Stimulated activated CD8-positive, alpha-beta memory T cell treated with anti-CD3 and anti-CD28 coated beads, Interleukin-4, amount 100 ng/mL, for 4 hours (primary cell): ENCODE measurements at places on chromosomes 12 and 14.

DNA sequence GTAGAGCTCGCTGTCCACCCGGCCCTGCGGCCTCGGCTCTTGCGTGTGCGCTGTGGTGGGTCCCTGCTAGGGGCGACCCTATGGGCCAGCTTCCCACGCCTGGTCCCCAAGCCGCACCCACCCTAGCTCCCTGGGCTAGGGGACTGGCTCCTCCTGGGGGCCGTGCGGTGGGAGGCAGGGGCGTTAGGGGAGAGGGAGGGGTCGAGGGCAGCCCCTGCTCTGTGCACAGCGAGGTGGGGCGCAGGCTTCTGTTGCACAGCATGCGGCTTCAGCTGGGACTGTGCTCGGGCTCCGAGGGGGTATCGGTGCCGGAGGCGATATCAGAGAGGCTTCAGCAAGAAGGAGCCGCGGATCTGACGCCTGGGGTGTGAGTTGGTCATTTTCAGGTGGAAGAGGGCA lies 86.1 kb downstream of the ALG10 start:
- DNase-seq, result no peak

DNA sequence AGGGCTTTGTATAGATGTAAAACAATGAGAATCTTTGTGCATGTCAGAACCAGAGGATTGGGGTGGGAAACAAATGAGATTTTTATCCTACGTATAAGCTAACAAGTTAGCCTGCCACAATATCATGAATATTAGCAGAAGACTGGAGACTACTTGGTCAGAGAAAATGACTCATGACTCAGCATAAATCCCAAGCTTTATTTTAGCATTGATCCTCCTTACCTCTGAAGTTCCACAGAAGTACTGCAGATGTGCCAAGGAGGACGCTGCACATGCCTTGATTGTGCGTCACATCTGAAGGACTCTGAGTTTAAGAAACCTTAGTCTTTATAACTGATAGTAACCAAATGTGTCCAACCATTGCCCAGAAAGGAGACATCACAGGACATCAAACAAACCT lies 234.0 kb upstream of the RPL10L start:
- DNase-seq, result no peak

DNA sequence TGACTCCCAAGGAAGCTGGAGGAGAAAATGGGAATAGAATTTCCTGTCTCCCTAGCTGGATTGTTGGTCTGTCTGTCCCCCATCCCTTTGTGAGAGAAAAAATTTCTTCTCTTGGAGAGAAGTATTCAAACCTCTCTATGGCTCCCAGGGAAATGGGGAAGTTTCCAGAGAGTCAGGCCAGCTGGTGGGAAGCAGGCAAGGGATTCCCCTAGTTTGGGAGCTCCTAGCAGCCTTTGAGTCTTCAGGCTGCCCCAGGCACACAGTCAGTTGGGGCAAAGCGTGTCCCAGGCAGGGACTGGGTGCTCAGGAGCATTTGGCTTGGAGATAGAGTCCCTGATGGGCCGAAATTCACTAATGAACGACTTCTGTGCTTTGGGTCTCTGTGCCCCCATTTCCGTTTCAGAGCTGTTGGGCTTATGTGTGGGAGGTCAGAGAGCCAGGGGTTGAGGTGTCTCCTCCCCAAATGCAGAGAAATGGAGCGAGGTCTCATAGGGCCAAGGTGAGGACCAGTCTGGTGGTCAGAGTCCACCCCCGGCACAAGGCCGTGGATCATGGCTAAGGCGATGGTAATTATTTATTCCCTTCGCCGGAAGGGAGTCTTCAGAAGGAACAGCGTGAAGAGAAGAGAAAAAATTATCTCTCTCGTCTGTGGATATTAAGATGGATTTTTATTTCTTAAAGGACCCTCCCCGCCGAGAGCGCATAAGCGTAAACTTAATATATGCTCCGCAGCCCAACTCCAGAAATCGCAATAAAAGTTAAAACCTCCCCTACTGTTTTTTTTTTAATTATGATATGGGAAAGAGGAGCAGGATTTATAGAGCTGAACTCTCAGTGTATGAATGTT lies 6.6 kb upstream of the HOXC9 start:
- DNase-seq, result no peak

- DNase-seq, result no peak
Measured at GRCh38 chr14:83779266-83779665, 1750.7 kb upstream of the FLRT2 start.

- no peak for DNase-seq
Measured at GRCh38 chr12:92656911-92657310, 45.9 kb upstream of the PLEKHG7 start.

- no peak for DNase-seq
Measured at GRCh38 chr14:94460631-94461416, 8.2 kb upstream of the SERPINA11 start.

DNA sequence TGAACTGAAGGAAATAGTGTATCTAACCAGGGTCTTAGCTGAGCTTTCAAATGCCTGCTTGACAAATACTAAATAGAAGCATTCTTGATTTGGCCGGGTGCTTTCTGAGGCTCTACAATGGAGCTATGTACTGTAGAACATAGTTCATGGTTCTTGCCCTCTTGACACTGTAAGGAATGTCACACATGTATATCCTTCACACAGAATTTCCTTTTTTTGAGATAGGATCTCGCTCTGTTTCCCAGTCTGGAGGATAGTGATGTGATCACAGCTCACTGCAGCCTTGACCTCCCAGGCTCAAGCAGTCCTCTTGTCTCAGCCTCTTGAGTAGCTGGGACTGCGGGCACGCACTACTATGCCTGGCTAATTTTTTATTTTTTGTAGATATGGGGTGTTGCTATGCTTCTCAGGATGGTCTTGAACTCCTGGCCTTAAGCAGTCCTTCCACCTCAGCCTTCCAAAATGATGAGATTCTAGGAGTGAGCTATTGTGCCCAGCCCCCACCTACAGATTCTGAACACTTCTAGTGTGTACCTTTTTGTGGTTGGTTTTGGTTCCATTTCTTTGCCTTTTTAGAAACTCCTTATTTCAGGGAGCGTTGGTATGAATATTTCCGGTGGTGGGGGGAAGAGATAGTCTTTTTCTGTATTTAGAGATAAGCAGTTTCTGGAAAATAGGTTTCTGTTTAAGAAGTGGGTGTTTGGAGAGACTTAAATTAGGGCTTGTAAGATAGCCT lies 4.2 kb downstream of the MLXIP start:
- DNase-seq, result no peak

- DNase-seq, result peak; percentile 21
Measured at GRCh38 chr12:27822076-27822712, 42.2 kb upstream of the MANSC4 start.

- no peak for DNase-seq
Measured at GRCh38 chr14:51431741-51432140, 191.7 kb downstream of the TMX1 start.

DNA sequence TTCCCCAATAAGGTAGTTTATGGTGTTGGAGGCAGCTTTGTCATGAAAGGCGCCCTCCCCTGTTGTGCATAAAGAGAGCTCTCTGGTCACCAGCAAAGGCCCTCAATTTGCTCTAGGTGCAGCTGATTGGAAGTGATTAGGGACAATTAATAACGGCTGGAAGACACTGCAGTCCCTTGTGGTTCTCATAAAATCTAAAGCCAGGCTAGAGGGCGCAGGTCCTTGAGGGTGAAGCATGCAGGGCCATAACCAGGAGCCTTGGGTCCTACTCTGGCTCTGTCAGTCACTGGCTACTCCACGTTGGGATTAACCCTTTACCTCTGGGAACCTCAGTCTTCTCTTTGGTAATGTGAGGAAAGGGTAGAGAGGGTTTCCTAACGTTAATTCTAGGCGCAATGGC lies 1.9 kb downstream of the DAAM1 start:
- DNase-seq, result no peak

- no peak for DNase-seq
Measured at GRCh38 chr12:132139912-132140311, 4.2 kb downstream of the DDX51 start.

DNA sequence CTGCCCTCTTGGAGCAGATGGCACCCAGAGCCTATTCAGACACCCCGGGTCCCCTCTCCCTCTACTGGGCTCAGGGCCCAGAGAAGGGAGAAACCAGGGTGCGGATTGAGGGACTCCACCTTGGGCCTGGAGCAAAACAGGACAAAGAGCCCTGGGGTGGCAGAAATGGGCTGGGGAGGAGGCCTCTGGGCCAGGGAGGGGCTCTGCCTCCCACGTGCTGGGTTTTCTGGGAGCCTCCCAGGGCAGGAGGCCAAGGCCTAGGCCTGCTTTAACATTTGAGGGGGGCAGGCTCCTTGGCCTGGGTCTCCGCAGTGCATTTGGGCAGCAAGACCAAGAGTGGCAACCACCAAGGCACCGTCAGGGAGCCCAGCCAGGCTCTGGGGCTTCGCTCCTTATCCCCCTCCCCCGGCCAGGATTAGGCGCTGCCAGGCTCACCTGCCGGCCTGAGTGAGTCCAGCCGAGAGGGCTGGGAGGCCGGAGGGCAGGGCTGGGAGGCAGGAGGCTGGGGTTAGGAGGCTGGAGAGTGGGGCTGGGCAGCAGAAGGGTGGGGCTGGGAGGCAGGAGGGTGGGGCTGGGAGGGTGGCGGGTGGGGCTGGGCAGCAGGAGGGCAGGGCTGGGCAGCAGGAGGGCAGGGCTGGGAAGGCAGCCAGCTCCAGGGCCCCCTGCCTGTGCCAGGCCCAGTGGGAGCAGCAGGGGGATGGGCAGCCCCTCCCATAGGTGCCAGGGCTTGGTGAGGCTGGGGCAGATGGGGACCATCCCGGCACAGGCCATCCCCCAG lies 101.8 kb upstream of the EIF5 start:
- no peak for DNase-seq

DNA sequence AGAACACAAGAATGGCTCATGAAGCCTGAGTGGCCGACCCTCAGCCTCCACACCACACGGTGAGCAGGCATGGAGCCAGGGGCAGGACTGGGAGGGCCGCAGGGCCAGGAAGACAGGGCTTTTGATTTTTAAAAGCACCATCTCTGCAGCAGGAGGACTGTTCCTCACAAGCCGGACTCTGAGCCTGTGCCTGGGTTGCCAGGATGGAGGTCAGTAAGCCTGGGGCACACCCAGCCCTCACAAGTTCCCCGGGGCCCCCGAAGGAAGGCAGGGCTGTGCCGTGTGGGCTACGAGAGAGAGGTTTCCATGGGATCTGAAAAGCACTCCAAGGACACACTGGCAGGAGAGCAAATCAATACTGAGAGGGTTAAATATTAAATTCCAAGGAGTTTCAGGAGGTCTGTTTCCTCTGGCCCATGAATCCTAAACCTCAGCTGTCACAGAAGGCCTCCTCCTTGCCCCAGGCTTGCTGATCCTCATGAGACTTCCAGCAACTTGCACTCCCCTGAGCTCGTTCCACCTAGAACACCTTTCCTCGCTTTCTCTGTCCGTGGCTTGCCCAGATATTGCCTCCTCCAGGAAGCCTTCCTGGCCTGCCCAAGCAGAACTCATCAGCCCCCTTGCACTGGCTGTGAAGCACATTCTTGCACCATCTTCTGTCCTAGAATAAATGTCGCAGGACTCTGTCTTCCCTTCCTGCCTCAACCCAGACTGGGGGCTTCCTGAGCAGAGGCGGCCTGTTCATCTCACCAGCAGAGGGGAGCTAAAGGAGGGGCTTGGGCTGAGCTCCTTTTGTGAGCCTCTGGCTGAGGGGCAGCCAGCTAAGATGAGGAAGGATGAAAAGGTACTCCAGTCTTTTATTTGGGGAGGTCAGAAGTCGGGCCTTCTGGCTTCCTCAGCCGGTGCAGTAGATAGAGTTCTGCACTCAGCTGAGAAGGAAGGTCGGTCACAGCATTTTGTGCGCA lies 64.6 kb downstream of the CCDC88C start:
- DNase-seq, result no peak

DNA sequence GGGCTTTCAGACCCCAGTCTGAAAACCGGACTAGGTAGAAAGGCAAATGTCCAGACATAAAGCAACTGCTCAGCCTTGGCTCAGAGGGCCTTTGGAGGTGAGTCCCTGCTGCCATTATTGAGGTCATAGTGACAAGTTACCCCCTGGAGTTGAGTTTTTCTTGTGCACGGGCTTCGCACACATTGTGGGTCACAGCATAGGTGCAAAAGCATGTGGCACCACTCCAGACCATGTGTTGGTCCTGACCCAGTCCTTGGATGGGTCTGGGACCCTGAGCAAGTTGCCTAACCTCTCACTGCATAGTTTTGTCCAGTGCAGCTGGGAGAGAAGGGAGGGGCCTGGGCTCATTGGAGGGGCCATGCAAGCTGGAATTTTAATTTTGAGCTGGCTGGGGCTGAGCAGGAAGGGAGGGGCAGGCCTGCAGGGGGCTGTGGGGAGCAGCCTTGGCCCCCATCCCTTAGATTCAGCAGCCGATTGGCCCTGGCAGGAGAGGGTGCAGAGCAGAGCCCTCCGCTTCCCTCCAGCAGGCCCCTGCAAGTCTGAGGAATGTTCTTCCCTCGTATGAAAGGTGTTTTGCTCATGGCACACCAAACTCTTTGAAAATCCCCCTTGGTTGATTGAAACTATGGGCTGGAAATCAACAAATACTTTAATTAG lies 4.2 kb upstream of the KRT5 start:
- DNase-seq, result no peak

- no peak for DNase-seq
Measured at GRCh38 chr14:74563586-74564159, 48.4 kb downstream of the LTBP2 start.

GRCh38 chr14:69350892-69351291 lies 47.2 kb downstream of the ERH start:
- no peak for DNase-seq

- no peak for DNase-seq
Measured at GRCh38 chr12:6952121-6952862, 1.1 kb downstream of the PTPN6 start.
